Fibroblast of skin of right biceps (primary cell): ENCODE measurements at places on chromosomes 5 and 9.
A peak's percentile ranks its signal among the peaks of the same experiment; 100 is the strongest.

- peak; percentile 9 for DNase-seq
Observed at GRCh38 chr5:31413030-31413812, 118.7 kb downstream of the DROSHA start.

GRCh38 chr5:94849821-94850736, 231.6 kb downstream of the SLF1 start:
- peak; percentile 52 for DNase-seq

DNA sequence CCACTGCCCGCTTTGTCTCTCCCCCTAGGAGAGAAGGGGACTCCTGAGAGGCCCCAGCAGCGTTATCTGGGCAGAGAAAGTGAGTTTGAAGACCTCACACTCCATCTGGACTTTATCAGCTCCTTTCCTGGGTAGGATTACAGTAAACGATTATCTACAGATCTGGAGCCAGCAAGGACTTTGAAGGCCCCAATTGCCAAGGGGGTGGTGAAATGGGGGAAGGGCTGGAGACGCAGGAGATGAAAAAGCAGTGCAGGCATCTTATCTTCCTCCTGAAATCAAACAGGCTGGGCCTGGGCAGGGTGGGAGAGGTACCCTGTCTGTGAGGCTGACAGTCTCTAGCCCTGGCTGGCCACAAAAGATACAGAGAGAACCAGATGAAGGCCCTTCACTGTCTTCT, 105.8 kb upstream of the MSX2 start:
- DNase-seq, result no peak

DNA sequence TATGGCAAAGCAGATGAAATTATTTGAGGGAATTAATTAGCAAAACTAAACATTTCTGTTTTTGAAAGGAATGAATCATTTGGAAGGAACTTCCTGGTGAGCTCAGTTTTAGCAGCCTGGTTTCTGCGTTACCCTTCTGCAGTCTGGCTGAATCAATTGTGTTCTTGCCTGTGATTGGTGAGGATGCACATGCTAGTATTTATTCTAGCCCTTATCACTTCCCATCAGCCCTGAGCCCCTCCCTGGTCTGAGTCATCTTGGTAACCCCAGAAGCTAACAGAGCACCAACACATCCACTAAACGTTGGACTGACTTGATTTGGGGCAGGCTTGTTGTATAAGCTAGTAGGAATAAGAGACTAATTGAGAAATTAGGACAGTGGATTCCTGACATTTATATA, 6.6 kb downstream of the TJP2 start:
- peak; percentile 98 for DNase-seq

DNA sequence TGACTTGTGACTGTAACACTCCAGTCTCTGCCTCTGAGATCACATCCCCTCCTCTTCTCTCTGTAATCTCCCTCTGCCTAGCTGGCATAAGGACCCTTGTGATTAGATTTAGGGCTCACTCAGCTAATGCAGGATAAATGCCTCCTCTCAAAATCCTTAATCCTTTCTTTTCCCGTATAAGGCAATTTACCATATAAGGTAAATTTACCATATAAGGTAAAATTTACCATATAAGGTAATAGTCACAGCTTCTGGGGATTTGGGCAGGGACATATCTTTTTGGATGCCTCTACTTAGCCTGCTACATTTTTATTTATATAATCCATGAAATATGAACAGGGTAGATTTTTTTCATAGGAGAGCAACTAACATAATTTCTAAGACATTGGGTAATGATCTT, 318.0 kb upstream of the PUM3 start:
- DNase-seq, result no peak

GRCh38 chr5:134649163-134649835, 714 bp downstream of the SEC24A start:
- no peak for DNase-seq

DNA sequence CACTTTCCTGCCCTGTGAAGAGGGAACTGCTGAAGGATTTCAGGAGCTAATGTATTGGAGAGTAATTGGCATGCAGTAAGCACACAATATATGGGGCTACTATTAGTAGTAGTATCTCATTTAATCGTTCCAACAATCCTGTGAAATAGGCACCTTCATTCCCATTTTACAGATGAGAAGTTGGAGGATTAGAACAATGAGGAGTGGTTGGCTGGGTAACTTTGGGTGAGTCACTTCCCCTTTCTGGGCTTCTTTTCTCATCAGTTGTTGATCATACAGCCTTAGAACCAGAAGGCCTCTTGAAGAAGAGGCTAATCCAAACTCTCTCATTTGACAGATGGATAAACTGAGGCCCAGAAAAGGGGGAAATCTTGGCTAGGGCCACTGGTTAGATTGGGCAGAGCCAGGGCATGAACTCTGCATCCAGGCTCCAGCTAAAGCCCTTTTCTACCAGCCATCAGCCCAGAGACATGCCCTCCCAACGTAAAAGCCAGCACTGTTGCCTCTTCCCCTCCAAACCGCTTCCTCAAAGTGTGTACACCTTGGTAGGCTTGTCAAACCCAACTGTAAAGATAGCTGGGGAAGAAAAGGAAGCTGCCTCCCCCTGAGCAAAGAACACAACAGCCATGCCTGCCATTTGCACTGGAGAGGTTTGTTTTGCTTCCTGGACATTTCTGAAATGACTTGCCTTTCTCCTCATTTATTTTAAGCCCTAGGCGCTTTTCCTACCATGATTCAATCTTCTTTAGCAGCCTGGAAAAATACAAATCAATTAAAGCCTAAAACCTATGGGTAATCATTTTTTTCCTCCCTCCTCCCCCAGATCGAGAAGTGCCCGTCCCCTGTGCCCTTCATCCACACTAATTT, 992 bp downstream of the SPACA9 start:
- DNase-seq, result no peak

GRCh38 chr5:159033351-159033657, 66.4 kb downstream of the EBF1 start:
- no peak for DNase-seq

GRCh38 chr5:97418462-97418861, 235.4 kb upstream of the RIOK2 start:
- no peak for DNase-seq

DNA sequence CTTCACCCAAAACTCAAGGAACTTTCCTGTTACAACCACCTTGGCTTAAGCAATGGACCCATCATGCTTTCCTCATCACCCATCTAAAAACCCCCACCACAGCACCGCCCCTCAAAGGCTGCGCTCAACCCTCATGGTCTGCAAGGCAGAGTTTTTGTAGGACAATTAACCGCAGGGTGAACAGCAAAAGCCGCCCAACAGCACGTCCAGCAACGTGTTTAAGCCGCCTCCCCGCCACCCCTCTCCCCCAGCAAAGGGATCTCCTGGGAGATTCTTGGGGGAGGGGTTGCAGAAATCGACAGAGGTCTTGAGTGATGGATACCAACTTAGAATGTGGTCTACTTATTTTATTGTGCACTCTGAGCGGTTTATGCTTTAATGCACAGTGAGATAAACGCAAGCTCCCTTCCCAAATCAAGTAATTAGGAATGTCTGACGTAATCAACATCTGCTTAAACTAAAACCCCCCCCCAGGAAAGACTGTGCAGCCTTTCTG, 1.9 kb downstream of the ROR2 start:
- peak; percentile 61 for DNase-seq

DNA sequence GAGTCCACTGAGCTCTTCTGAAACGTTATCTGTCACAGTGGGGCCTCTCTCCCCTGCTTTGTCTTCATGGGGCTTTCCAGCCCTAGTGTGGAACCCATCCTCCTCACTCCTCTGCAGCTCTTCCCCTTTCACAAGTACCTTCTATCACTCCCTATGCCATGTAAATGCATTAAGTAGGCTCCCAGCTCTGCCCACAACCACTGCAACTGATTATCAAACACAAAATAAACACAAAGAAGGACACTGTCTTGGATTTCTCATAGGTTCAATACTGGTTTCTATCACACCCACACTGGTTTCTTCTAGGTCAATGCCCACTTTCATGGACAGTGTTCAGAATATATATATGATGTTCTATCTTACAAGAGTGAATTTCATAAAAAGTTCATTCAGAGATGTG, 139.4 kb downstream of the GNAQ start:
- no peak for DNase-seq

DNA sequence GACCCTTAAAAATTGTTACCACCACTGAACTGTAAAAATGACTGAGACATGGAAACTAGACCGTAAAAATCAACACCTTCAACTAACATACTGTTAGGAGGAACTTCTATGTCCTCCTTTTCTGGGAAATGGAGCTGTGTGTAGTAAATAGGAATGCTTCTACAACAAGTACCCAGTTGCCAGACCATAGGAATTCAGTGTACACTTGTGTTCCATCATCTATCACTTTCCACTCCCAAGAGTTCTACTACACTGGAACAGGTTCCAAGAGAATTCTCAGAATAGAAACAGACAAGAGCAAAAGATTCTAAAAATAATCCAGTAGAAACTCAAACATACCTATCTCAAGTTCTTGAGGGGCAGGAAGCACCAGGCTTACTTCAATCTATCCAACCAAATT, 23.6 kb downstream of the UBAP2 start:
- DNase-seq, result no peak

GRCh38 chr5:38478166-38478565, 78.3 kb downstream of the LIFR start:
- no peak for DNase-seq

GRCh38 chr5:143008809-143009521, 238.8 kb downstream of the ARHGAP26 start:
- DNase-seq, result peak; percentile 92

DNA sequence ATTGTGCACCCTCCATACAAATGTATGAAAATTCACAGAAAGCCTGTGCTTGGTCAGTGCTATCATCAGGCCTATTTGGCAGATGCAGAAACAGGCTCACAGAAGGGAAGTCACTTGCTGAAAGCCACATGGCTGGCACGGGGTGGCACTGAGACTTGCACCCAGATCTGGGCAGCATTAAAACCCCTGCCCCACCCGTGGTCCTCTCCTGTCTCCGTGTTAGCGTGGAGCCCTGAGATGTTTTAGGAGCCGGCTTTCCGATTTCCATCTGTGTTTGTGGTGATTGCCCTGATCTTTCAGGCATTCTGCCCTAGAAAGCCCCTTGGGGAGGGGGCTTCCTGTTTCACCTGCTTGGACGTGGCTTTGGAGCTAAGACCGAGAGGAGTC, 102.2 kb upstream of the IER5L start:
- DNase-seq, result no peak

DNA sequence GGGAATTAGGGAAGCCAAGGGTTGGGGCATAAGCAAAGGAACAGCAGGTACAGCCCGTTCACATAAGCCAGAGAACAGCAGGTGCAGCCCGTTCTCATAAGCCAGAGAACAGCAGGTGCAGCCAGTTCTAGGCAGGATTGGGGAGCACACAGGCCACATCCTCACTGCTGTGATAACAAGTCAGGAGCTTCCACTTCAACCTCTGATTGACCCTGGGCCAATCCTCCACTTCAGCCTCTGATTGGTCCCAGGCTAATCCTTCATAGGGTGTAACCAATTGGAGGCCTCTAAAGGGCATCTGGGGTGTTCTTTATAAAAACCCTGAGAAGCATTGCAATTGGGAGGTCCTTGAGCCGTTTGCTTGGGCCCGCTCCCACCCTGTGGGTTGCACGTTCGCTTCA, 27.5 kb downstream of the CEL start:
- DNase-seq, result no peak

DNA sequence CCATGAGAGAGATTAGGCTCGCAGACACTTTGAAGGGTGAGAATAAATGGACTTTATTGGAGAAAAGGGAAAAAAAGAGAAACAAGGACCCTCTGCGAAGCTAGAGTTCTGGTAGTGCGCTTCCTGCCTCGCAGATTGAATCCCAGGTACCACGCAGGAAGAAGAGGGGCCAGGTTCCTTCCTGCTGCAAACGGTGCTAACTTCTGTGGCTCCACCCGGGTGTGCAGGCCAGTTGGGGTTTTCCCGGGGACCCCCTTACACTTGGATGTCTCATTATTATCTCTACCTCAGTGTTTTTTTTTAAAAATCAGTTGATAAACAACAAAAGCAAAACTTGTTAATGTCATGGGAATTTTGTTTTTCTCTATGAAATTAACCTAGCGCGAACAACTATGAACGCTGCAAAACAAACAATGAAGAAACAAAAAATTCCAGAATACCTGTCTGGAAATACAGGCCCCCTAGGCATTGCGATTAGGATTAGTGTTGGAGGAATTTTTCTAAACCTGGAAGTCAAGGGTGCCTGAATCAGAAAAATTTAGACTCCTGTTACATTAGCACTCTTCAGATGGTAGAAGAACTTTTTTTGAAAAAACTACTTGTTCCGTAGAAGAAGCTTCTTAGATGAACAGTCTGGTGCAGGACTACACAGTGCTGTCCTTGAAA, 414.5 kb downstream of the MAN2A1 start:
- no peak for DNase-seq

- no peak for DNase-seq
Observed at GRCh38 chr5:15103130-15103529, 231.6 kb upstream of the ANKH start.

DNA sequence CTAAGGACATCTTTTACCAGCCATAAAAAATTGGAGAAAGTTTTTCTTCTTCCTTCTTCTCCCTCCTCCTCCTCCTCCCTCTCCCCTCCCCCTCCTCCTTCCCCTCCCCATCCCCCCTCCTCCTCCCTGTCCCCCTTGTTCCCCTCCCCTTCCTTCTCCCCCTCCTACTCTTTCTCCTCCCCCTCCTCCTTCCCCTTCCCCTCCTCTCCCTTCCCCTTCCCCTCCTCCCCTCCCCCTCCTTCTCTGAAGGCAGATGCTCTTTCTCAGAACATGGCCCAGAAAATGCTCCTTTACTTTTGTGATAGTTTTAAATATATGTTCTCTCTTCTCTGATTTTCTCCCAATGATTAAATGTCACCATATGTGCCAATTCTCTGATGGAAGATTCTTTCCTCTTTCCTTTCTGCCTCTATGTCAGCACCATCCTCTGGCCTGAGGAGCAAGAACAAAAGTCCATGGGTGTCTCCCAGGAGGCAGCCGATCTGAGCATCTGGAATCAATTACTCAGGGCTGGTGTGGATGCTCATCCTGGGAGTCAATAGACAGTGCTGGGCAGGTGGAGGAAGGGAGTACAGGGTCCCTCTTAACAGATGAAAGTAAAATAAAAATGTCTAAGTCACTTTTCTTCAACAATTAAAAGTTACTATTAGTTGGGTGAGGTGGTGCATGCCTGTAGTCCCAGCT, 63.0 kb upstream of the GNA14 start:
- DNase-seq, result peak; percentile 41

DNA sequence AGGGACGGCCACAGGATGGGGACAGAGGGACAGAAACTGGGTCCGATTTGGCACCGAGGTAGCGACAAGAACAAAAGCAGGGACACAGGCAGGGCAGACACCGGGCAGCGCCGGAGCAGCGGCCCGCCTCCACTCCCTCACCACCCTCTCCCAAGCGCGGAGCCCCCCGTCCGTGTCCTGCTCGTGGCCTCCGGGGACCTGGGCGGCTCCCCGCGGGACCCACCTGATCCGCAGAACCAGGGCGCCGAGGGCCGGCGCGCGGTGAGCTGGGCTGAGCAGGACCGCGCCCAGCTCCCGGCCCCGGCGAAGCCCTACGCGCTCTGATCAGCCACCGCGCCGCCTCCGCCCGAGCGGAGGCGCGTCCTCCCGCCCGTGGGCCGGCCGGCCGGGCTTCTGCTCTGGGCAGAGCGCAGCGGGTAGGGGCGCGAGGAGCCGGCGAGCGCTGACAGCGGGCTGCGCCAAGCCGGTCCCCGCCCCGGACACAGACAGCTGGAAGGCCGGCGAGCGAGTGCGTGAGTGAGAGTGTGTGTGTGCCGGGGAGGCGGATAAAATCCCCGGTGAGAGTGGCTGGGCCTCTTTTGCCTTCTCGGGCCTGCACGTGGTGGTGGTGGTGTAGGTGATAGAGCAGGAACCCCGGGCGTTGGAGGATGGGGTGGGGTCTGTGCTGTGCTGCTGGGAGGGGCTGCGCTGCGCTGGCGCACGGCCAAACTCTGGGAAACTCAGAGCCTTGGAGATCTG, at the start of gene GGTA1:
Gene GGTA1 (minus strand): TSS at position 418 of the 738 bp plus-strand sequence. CDS start 31,922 bp downstream, outside the sequence.
- DNase-seq, result peak; percentile 42
